Neural progenitor cell (in vitro differentiated cells): ENCODE measurements at places on chromosomes 2 and 18. TPM values are rescaled to one million over a fixed set of nuclear protein-coding genes. Genes with fewer than 3 reads are reported as not detected.

Gene ERICH2
- 0.43 and 2.7 TPM in 2 replicates for total RNA-seq

Gene ERBB4
- 0.59 and 1.5 TPM in 2 replicates for total RNA-seq

Gene LYPD6
- 4.1 and 4.4 TPM in 2 replicates for total RNA-seq

Gene MYO5B
- 5.0 and 6.7 TPM in 2 replicates for total RNA-seq

Gene HAAO
- 0.77 and 2.8 TPM in 2 replicates for total RNA-seq

Gene MEP1B
- total RNA-seq, result not detected in 2 replicates

Gene ANKRD29
- total RNA-seq, result 0.65 and 0.81 TPM in 2 replicates

Gene ERMN
- total RNA-seq, result 1.2 and 2.2 TPM in 2 replicates

Gene AQP12B
- not detected in 2 replicates for total RNA-seq

Gene CLEC4F
- total RNA-seq, result not detected in 2 replicates

Gene GALNT3
- total RNA-seq, result 0.65 and 1.9 TPM in 2 replicates
